ENCODE measurements at places on chromosomes 1 and 21.

DNA sequence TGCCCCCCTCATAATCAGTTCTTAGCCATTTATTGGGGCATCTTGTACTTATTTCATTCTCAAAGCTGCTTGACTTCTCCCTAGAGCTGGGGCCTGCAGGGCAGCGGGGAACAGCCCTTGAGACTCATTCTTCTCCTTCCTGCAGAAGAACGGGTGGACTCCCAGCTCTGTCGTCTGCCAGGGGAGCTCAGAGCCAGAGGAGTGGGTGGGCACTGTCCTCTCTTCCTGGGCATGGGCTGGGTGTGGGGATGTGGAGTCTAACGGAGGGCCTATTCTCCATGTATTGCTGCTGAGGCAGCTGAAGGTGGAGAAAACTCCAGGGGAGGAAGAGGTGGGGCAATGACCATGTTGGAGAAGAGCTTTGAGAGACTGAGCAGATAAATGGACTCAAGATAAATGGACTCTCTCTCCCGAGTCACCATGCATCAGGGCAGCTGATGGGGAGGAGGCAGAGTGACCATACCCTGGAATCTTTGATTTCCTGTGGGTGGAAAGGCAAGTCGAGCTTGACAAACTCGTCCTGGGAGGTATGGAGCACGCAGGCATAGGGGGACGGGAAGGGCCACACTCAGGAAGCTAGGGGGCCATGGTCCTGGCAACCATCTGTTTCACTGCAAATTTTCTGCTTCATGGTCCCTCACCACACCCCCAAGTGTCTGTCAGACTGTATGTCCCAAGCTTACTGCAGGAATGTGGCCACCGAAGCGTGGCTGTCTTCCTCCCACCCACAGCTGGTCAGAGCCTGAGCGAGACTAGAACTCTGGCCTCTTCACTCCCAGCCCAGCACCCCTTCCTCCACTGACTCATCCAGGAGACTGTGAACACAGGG lies 56.9 kb upstream of the ATP2B4 start:
- DNase-seq, result no peak

DNA sequence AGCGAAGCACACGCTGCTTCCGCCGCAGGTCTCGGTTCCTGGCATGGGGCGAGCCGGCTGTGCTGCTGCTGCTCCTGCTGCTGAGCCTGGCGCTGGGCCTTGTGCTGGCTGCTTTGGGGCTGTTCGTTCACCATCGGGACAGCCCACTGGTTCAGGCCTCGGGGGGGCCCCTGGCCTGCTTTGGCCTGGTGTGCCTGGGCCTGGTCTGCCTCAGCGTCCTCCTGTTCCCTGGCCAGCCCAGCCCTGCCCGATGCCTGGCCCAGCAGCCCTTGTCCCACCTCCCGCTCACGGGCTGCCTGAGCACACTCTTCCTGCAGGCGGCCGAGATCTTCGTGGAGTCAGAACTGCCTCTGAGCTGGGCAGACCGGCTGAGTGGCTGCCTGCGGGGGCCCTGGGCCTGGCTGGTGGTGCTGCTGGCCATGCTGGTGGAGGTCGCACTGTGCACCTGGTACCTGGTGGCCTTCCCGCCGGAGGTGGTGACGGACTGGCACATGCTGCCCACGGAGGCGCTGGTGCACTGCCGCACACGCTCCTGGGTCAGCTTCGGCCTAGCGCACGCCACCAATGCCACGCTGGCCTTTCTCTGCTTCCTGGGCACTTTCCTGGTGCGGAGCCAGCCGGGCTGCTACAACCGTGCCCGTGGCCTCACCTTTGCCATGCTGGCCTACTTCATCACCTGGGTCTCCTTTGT lies 2.6 kb downstream of the TAS1R3 start:
- DNase-seq, result no peak

- no peak for DNase-seq
These were observed 11.4 kb downstream of the TRNAU1AP start for GRCh38 chr1:28564310-28564709.

DNA sequence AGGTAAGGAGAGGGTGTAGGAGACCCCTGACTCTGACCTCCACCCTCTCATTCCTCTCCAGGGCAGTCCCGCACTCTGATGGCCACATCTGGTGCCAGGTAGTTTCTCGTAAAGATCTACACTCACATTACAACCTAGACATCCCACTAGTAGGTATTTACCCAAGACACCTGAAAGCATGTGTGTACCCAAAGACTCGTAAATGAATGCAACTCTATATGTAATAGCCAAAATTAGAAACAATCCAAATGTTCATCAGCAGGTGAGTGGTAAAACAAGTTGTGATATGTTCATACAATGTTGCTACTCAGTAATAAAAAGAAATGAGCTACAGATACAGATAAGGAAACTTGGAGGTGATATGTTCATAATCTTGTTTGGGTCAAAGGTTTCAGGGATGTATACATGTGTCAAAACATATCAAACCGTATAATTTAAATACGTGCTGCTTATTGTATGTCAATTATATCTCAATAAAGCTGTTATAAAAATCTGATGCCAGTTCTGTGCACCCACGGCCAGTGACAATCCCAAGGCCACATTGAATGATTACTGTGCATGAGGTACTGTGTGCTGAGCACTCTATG lies 37.8 kb upstream of the SLC2A1 start:
- no peak for DNase-seq

Data from AG20443 (cell line).